Activated naive CD8-positive, alpha-beta T cell treated with anti-CD3 and anti-CD28 coated beads, Interleukin-2, amount 50 U/mL, for 16 hours (primary cell): ENCODE measurements at places on chromosomes 2 and 18.

GRCh38 chr2:186918495-186918894, 69.5 kb upstream of the ZSWIM2 start:
- DNase-seq: no peak

- DNase-seq: no peak
Observed at GRCh38 chr18:75500545-75500944, 73.0 kb upstream of the SMIM21 start.

DNA sequence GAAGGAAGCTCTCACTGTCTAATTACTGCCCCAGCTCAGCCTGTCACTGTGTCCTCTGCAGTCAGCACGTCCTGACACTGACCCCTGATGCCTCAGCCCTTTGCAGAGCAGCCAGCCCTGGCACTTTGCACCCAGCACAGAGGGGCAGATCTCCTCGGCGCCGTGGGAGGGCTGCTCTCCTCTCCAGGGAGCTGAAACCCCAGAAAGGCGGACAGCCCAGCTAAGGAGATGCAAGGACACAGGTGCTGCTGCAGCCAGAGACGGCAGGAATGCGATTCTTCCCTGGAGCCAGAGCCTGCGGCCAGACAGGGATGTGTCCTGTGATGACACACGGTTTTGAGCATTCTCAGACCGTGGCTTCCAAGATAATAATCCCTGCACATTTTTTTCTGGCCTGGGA, 34.5 kb upstream of the SIX3 start:
- no peak for DNase-seq

DNA sequence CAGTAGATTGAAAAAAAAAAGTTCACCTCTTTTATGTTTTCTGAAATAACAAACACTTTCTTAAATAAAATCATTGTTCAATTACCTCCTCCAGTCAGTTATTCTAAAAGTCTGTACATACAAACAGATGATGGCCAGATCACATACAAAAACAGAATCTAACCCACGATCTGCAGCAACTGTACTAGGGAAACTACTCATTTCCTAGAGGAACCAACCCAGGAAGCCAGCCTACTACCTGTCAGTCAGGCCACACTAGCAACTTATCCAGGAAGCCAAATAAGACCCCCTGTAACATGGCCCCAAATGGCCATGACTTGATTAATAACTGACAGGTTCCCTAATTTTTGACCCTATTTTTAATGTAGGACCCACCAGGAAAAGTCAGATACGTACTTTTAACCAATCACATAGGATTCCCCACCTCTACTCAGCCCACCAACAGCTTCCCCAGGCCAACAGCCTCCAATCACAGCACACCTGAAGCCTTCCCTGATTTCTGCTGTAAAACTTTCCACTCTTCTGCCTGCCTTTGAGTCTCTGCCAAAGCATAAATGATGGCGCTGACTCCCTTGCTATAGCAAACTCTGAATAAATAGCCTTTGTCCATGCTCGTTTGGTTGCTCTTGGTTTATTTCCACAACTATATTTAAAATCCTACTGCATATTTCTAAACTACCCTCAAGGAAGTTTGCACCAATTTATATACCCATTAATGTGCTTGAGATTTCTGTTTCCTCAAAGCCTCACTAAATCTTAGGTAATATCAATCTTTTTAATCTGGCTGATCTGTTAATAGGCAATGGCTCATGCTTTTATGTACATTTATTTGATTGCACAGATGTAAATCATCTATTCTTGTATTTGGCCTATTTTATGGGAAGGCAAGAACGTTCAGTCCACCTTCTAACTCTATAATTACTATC, 486.4 kb downstream of the FBXO15 start:
- no peak for DNase-seq

GRCh38 chr2:100682536-100682935, 119.7 kb downstream of the PDCL3 start:
- DNase-seq: no peak
